CD4-positive, alpha-beta T cell treated with Interferon gamma for 1 hour (primary cell): ENCODE measurements at places on chromosomes 16 and 17.

- no peak for DNase-seq
Measured at GRCh38 chr16:73049091-73049490, 1.2 kb upstream of the ZFHX3 start.

GRCh38 chr16:14362774-14363371 is 267.2 kb downstream of the PARN start:
- no peak for DNase-seq

- no peak for DNase-seq
Measured at GRCh38 chr17:1423456-1424135, 23.6 kb upstream of the YWHAE start.

DNA sequence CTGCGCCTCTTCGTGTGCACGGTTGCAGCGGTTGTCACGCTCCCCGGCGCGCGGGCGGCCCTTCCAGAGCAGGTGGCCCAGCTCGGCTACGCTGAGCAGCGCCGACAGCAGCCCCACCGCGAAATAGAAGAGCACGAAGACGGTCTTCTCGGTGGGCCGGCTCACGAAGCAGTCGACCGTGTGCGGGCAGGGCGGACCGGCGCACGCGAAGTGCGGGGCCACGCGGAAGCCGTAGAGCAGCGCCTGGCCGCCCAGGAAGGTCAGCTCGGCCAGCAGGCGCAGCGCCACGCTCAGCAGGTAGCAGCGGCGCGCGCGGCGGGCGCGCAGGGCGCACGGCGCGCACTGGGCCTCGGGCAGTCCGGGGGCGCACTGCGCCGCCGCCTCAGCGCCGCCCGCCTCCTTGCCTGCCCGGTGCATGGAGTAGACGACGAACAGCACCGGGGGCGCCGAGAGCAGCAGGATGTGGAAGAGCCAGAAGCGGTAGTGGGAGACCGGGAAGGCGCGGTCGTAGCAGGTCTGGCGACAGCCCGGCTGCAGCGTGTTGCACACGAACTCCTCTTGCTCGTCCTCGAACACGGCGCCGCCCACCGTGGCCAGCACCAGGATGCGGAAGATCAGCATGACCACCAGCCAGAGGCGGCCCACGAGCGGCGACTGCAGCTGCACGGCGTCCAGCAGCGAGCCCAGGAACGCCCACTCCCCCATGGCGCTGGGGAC is 1.3 kb downstream of the GJD3 start:
- no peak for DNase-seq

- no peak for DNase-seq
Measured at GRCh38 chr17:42767512-42767911, 5.7 kb upstream of the VPS25 start.

- peak; percentile 92 for DNase-seq
Measured at GRCh38 chr17:76182016-76182764, 41.1 kb upstream of the FOXJ1 start.

DNA sequence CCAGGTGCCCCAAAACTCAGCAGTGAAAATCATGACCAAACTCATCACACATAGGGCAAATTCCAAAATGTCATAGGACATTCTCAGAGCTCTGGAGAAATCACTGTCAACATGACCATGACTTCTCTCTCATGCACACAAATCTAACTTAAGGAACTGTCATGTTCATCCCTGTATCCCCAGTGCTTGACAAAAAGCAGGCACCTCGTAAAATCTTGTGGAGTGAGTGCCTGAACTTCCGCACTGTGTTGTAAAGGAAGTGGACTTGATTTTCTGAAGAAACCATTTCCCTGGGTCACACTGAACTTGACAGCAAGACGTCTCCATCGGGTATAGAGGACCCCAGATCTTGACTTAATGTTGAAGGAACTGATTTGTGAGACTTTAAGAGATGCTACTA is 2.8 kb downstream of the KRT37 start:
- DNase-seq: no peak

DNA sequence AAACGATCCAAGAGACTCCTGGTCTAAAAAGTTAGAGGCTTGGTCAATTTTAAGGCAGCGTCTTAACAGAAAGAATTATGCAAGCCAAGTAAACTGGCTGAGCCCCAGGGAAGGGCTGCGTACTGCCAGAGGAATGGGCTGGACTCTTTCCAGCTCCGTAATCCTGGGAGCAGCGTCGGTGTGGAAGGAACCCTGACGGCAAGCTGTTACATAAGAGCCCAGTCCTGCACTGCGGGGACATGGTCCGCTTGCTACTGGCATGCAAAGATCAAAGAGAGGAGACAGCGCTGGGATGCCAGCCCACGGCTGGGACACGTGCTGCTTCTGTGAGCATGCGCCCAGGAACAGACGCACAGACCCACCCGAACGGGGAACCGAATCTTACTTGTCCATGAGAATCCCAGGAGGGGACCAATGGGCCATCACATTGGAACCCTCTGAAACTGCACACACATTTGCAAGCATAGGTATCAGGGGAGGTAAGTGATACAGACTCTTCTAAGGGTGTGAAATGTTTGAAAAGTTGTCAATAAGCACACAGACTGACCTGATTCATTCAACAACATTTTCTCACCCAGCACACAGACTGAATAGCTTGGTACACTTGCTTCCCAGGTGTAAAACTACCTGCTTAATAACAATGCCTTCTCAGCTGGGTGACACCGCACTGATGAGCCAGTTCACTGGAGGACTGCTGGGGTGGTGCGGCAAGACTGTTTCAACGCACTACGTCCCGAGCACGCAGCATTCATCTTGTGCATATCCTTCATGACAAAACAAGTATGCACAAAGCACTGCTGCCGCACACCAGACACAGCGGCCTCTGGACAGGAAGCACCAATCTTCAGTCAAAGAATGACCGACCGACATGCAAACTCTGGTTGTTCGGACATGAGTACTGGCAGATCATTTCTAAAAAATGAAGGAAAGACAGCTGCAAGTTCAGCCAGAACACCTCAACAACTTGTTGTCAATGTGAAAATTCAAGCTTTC is 94.9 kb downstream of the ANKRD11 start:
- DNase-seq: no peak

DNA sequence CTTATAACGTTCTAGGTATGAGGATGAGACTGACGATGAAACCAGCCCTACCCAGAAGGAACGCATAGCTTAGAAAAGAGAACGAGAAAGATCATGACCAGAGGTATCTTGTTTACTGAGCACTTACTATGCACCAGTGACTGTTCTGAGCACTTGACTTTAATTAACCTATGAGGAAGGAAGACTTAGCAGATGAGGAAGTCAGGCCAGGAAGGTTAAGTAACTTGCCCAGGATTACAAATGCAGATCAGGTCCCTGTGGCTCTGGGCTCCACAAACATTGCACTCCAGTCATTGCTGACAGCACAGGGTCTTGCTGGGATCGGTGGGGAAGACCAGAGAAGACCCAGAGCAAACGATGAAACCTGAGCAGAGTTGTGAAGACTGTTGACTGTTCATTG is 7.1 kb downstream of the KRT13 start:
- peak; percentile 26 for DNase-seq

GRCh38 chr16:88519938-88520653 is 50.1 kb upstream of the ZC3H18 start:
- no peak for DNase-seq

GRCh38 chr17:18967916-18968315 is 16.0 kb downstream of the SLC5A10 start:
- no peak for DNase-seq

- peak; percentile 32 for DNase-seq
Measured at GRCh38 chr16:68265078-68265920, 973 bp downstream of the SLC7A6 start.

DNA sequence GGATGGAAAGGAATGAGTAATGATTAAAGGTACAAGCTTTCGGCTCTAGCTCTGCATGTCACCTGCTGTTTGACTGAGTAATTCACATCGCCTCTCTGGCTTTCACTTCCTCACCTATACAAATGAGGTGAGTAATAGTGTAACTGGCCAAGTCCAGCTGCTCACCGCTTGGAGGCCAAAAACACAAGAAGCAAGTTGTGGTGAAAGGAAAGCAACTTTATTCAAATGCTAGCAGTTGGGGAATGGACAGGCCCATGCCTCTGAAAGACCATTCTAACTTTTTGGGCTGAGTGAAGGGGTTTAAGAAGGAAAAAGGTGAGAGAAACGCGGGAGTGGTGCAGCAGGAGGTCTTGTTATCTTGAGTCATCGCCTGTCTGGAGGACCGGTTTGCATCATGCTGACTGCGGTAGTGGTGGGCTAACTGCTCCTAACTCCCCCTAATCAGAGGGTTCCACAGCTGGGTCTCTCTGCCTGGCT is 45.7 kb upstream of the CSNK2A2 start:
- DNase-seq: no peak

- no peak for DNase-seq
Measured at GRCh38 chr17:56184650-56185049, 31.4 kb downstream of the ANKFN1 start.

DNA sequence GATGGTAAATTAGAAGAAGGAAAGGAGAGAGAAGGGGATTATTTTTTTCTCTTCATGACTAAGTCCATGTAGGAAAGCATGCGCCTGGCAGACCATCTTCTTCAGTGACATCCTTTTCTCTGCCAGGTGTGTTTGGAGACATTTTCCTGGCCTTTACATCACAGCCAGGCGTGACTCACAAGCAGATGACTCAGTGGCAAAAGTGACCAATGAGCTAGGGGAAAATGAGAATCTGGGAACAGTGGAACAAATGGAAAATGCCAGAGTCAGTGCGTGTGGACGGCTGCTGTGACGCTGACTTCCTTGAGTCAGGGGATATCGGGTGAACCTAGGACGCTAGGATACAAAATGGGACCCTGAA is 9.4 kb downstream of the KIAA0513 start:
- DNase-seq: no peak

GRCh38 chr16:56793492-56793891 is 63.6 kb downstream of the NUP93 start:
- DNase-seq: peak; percentile 2

DNA sequence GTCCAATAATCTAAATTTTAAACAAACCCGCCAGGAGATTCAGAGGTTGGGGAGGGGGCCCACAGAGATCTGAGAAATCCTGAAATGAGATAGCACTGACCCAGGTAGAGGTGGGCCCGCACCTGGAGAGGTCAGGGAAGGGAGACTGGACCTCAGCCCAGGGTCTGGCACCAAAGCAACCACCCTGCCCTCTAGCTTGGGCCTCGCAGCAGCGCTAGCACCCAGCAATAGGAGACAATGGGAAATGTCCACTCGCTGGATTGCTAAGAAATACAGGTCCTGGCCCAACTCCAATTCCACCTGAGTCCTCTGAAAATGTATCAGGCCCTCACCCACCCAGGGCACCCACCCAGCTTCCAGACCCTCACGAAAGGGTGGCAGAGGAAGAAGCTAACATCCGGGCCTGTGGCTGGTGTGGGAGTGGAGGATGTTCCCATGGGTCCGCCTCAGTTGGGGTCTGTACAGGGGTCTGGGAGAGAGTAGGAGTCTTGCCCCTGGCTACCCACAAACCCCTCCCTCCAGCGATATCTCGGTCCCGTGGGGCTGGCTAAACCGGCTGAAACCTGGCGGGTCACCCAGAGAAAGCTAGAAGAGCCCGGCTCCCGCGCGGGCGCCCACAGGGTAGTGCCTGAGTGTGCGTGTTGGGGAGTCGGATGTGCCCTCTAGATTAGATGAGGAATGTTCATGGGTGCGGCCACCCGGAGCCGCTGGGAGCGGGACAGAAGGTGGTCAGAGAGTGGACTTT is 1.1 kb downstream of the PLLP start:
- DNase-seq: no peak

DNA sequence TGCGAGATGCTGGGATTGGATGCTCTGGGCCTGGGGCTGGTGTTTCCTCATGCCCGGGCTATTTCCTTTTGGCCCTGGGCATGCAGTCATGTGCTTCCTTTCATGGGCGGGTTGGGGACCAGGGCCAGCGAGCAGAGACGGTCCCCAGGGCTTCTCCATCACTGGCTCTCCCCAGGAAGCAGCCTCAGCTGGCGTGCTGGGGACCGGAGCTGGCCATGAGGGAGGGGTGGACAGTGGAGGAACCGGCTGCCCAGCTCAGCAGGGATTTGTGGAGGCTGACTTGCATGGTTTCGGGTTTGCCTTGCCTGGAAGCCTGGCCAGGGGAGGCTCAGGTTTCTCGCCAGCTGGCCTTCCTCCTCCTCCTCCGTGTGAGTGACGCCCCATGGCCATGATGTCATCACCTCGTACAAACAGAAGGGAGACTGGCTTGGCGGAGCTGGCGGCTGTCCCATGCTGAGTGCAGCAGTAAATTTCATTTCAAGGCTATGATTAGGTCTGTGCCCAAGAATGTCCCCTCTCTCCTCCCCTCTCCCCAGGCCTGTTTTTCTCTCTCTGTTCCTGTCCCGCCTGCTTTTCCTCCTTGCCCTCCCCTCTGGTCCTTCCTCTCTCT is 8.9 kb upstream of the TIMP2 start:
- DNase-seq: peak; percentile 13

DNA sequence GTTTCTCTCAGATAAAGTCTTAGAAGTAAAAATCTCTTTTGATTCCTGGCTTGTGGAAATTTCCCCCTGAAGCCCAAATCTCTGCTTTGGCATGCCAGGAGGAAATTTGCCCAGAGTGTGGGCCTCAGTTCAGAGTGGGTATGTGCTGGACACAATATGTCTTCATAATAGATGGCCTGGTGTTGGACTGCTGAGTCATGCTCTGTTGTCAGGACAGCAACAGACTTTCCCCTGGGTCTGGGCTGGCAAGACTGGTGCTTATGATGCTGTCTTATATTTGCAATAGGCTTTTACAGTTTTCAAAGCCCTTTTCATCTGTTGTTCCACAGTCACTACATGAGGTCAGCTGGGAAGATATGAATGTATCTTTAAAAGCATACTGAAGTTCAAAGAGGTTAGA is 57.0 kb downstream of the SHISA9 start:
- no peak for DNase-seq

DNA sequence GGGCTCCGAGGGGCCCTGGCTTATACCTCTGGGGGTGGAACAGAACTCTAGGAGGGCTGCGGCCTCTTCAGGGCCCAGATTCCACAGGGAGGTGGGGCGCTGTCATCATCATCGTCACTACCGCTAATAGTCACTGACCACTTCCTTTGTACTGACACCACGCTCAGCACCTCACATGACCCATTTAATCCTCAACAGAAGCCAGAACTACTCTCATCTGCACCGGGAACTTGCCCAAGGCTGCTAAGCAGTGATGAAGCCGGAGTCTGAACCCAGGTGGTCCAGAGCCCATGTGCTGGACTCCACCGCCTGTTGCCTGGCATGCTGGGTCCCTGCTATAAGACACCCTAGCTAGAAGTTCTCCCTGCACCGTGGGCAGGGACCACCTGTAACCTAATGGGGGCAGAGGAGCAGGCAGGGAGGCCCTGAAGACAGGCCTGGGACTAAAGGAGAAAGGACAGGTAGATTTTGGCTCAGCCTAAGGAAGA is 12.0 kb downstream of the UNC13D start:
- DNase-seq: peak; percentile 60

GRCh38 chr17:28575126-28575795 is 1.4 kb downstream of the ALDOC start:
- no peak for DNase-seq

DNA sequence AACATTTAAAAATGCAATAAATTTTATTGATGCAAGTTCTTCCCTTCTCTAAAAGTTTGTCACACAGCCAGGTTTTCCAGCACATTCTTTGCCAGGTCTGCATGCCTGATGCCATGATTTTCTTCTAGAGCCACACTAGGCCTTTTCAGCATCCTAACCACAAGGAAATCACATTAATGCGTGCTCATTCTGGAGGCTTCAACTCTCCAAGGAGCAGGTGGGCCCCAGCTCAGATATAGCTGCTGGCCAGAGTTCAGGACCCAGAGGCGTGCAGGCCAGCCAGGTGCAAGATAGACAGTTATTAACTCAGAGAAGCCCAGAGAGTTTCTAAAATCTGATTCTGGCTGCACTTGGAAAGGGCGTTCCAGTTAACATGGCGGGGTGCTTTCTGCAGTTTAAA is 124.5 kb upstream of the MAF start:
- DNase-seq: no peak

GRCh38 chr17:71937914-71938313 is 182.9 kb upstream of the SOX9 start:
- no peak for DNase-seq

GRCh38 chr17:18994631-18995030 is 9.9 kb downstream of the FAM83G start:
- no peak for DNase-seq
